ENCODE measurements at places on chromosomes 6 and 20.

DNA sequence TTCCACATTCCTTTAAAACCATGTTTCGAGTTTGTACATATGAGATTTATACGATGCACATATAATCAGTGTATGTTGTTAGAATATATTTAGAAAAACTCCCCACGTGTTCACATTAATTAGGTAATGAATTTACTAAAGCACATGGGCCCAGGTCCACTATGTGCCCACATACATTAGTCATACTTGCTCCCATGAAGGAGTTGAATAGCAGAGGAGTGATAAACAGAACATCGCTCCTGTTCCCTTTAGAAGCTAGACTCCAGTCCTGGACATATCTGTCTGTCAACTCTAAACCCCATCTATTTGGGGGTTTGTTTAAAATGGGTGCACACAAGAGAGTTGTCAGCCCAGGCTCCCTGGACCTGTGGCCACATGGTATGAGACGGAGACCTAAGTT lies 108.1 kb upstream of the TIAM2 start:
- DNase-seq, result no peak

GRCh38 chr6:150271501-150272263 lies 97.1 kb upstream of the IYD start:
- DNase-seq, result no peak

- DNase-seq, result no peak
These were observed 1.2 kb downstream of the ABHD12 start for GRCh38 chr20:25389401-25389857.

GRCh38 chr6:15147827-15148226 lies 98.0 kb upstream of the JARID2 start:
- no peak for DNase-seq

- no peak for DNase-seq
These were observed 125.9 kb downstream of the HTR1B start for GRCh38 chr6:77337392-77337791.

DNA sequence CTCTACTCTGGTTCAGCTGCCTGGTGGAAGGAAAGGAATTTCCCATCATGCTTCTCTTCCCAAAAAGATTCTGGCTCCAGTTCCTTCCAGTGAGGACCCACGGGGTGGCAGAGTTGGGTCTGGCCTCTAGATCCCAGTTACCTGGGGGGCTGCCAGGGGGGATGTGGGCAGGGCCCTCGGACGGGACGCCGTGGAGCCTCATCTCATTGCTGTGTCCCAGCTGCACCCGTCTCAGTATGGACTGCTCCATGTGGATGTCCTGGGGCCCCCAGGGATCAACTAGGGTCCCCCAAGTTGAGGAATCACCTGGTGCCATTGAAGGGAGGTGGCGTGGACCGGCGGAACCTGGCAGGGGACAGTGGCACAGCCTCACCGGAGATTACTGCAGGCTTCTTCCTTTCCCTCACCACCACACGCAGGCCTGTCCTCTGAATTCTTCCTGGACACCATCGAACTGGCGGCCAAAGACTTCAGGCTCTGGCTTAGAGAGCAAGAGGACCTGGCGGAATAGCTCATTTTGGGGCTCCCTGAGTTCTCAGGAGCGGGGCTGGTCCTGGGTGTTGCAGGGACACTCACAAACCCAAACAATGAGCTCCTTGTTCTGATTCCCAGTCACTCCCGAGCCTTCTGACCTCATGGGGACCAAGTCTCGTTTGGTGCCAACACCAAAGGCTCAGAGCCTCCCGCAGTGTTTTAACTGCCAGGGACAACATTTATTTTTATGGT lies 8.5 kb downstream of the ZBP1 start:
- DNase-seq, result no peak

DNA sequence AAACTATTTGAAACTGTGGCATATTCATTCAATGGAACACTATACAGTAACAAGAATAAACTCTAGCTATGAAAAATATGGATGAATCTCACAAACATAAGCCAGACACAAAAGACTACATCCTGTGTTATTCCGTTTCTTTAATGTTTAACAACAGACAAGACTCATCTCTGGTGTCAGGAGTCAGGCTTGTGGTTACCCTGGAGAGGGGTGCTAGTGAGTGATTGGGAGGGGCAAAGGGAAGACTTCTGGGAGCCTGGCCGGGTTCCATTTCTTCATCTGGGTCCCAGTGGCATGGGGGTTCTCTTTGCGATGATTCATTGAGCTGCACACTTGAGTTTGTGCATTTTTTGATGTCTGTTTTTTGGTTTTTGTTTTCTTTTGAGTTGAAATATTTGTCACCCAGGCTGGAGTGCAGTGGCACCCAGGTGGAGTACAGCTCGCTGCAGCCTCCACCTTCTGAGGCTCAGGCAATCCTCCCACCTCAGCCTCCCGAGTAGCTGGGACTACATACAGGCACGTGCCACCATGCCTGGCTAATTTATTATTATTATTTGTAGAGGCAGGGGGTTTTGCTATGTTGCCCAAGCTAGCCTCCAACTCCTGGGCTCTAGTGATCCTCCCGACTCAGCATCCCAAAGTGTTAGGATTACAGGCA lies 21.2 kb upstream of the TTPAL start:
- DNase-seq, result no peak

GRCh38 chr6:144285798-144286502 lies 815 bp downstream of the UTRN start:
- DNase-seq, result peak; percentile 10

GRCh38 chr6:127317388-127318128 lies 25.9 kb downstream of the ECHDC1 start:
- DNase-seq, result no peak

DNA sequence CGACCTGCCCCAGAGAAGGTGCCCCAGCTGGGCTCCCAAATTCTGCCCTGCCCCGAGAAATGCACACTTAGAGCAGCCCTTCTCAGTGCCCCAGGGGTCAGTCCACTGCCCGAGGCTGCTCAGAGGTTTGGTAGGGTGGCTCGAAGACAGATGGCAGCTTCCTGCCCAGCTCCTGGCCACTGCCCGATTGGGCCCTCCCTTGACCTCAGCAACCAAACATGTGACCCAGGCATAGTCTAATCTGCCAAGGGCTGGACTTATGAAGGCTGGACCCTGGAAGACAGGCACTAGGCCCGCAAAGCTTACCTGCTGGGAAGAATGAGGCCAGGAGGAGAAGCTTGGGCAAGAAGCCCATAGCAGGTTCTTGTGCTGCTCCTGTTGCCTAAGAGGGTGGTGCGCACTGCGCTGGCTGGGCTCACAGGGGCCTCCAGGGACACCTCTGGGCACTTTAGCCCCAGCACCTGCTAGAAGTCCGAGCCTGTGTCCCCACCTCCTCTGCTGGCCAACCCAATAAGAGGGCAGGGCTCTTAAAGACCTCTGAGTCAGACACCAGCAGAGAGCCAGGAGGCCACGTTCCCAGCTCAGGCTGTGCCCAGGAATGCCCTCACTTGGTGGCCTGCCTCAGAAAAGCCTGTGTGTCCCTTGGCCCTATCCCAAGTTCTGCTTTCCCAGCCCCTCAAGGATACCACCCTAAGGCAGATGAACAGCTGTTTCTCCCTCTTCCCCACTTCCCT lies 5.5 kb downstream of the SIGLEC1 start:
- DNase-seq, result no peak

- no peak for DNase-seq
These were observed 119.9 kb downstream of the FOXA2 start for GRCh38 chr20:22464312-22465003.

DNA sequence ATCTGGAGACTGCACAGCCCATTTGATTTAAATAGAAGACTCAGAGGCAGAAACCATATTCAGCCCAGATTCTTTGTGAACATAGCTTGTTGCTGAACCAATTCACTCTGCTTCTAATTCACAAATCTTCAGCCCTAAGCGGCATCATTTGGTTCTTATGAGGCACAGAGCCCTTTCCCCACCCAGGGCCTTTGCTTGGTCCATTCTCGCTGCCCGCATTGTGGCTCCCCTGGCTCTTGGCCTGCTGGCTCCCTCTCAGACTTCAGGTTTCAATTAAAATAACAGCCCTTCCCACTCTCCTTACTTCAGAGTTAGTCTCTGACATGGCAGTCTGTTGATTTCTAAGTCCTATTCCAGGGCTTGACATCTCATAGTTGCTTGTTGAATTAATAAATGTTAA lies 9.4 kb upstream of the TMEM14A start:
- no peak for DNase-seq

- no peak for DNase-seq
These were observed 326.6 kb upstream of the RNF24 start for GRCh38 chr20:4341804-4342485.

- DNase-seq, result no peak
These were observed 253.0 kb downstream of the QKI start for GRCh38 chr6:163667372-163668060.

- DNase-seq, result no peak
These were observed 18.0 kb upstream of the UBE2V1 start for GRCh38 chr20:50130995-50131394.

GRCh38 chr6:74936886-74937285 lies 269.0 kb downstream of the COL12A1 start:
- no peak for DNase-seq

DNA sequence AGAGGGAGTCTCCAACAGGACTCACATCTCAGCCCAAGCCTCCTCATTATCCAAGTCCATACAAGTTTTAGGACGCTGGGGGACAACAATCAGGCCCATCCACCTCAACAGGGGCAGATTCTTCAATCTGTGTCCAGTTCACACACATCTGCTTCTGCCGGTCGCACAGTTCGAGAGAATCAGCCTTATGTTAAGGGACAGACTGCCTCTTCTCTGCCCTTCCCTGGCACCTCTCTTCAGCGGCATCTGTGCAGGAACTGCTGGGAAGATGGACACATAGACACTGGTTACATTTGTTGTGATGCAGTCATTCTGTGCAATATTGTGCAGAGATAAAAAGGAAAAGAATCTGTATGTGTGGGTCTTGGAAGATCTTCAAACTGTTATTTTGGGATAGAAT lies 21.0 kb downstream of the ULBP1 start:
- DNase-seq, result no peak

- no peak for DNase-seq
These were observed 423.2 kb downstream of the PREX1 start for GRCh38 chr20:48404598-48404997.

DNA sequence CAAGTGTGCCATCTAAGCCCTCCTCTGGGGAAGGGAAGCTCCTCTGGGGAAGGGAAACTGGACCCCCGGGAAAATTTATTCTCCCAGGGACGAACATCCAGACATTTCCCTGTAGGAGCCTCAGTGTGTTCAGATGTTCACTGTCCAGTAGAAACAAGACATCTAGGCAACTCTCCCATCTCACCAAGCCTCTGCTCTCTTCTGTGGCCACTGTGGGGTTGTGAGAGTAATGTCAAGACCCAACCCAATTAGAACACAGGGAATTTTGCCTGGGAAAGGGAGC lies 3.6 kb upstream of the PTGIS start:
- DNase-seq, result no peak

DNA sequence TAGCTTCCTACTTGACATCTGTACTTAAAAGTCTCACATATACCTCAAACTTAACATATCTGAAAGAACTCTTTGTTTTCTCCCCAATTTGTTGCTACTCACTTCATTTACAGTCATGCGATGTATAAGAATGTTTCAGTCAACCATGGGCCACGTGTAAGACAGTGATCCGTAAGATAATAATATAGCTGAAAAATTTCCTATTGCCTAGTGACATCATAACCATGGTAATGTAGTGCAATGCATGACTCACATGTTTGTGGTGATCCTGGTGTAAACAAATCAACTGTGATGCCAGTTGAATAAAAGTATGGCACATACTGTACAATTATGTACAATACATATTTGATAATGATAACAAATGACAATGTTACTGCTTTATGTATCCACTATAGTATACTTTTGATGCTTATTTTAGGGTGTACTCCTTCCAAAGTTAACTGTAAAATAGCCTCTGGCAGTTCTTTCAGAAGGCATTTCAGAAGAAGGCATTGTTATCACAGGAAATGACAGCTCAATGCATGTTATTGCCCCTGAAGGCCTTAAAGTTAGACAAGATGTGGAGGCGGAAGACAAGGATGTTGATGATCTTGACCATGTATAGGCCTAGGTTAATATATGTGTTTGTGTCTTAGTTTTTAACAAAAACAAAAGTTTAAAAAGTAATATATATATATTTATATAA lies 579.0 kb downstream of the EPHA7 start:
- no peak for DNase-seq

- DNase-seq, result peak; percentile 58
These were observed 288.3 kb upstream of the ZNF337 start for GRCh38 chr20:25984933-25985332.

GRCh38 chr6:30752157-30752927 lies 8.0 kb upstream of the IER3 start:
- DNase-seq, result no peak

DNA sequence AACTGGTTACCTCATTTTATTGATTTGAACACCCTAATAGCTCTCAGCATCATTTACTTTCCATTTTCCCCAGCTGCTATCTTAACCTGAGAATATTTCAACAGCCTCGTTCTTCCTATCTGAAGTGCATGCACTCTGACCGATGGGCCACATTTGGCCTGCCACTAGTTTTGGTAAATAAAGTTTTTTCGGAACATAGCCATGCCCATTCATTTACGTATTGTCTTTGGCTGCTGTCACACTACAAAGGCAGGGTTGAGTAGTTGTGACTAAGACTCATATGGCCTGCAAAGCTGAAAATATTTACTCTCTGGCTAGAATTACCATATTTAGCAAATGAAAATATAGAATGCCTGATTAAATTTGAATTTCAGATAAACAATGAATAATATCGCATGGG lies 10.8 kb downstream of the ADGRF4 start:
- DNase-seq, result no peak

DNA sequence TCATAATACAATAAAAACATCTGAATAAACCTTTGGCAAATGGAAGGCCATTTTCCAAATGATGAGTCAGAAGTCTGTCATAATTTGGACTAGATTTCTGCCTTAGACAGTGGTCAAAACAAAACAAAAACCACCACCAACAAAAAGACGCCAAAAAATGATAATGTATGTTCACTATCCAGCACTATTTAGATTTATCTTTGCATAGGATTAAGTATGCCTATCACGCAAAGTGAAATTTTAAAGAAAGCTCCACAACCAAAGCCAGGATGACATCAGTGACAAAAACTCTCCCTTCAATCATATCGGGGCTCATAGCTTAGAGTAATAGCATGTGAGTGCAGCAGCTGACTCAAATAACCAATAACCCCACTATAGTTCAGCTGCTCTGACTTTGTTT lies 201.9 kb downstream of the MOXD1 start:
- DNase-seq, result no peak

GRCh38 chr6:108071736-108072276 lies 2.7 kb downstream of the OSTM1 start:
- no peak for DNase-seq

DNA sequence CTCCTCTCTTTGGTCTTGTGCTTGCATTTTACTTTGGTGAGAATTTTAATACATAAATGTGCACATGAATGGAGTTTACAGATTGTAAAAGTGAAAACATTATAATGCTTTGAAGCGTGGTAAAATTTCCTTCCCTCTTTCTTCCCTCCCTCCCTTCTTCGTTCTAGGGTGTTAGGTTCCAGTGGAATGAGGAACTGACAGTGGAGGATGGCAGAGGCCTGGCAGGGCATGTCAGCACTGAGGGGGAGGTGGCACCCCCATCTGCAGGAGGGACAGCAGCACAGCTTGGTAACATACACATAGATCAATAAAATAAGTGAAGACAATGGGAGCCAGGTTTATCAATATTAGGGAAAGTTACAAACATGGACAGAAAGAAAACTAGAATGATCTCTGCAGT lies 47.5 kb downstream of the RNASET2 start:
- no peak for DNase-seq
